ENCODE measurements at places on chromosomes 5 and 9.

DNA sequence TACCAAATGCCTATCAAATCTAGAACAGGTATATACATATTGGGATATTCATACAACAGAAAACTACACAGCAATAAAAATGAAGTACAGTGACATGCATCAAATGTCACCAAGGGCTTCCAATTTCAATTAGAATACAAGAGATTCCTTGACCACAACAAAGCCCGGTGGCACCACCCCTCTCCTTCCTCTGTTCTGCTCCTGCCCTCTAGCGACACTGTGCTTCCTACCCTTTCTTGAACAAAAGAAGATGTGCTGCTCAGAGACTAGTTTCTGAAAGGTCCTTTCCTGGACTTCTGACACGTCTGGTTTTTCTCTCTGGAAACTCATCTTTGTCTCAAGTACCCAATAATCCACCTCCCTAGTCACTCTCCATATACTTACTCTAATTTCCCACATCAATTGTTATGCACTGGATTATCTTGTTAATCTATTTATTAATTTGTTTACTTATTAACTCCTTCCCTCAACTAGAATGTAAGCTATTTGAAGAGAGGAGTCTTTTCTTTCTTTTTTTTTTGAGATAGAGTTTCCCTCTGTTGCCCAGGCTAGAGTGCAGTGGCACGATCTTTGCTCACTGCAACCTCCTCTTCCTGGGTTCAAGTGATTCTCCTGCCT lies 70.4 kb upstream of the CTSV start:
- DNase-seq: peak; percentile 55

GRCh38 chr5:5531371-5531770 lies 108.9 kb downstream of the ICE1 start:
- no peak for DNase-seq

- no peak for DNase-seq
These were observed 12.4 kb downstream of the ADAMTS2 start for GRCh38 chr5:179332741-179333290.

DNA sequence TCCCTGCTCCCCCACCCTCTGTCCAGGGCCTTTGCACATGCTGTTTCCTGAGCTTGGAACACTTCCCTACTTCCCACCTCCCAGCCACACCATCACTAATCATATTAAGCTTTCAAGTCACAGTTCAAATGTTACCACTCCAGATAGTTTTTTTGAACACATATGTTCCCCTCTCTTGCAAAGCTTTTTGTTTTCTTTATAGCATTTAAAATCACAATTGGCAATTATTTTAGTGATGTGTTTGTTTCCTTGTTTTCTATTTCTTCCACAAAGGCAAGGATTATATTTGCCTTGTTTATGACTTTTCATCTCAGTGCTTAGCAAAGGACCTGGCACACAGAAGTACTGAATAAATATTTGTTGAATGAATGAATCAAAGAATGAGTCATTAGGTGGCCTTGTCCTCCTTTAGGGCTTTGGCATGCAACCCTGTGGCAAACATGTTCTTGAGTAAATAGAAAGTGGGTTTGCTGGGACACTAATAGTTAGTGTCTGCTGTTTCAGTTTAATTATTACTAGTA lies 386.8 kb downstream of the FGF10 start:
- DNase-seq: peak; percentile 82

- no peak for DNase-seq
These were observed 27.9 kb downstream of the NANS start for GRCh38 chr9:98084396-98084795.

GRCh38 chr9:109629615-109630014 lies 131.5 kb upstream of the PTPN3 start:
- DNase-seq: no peak

DNA sequence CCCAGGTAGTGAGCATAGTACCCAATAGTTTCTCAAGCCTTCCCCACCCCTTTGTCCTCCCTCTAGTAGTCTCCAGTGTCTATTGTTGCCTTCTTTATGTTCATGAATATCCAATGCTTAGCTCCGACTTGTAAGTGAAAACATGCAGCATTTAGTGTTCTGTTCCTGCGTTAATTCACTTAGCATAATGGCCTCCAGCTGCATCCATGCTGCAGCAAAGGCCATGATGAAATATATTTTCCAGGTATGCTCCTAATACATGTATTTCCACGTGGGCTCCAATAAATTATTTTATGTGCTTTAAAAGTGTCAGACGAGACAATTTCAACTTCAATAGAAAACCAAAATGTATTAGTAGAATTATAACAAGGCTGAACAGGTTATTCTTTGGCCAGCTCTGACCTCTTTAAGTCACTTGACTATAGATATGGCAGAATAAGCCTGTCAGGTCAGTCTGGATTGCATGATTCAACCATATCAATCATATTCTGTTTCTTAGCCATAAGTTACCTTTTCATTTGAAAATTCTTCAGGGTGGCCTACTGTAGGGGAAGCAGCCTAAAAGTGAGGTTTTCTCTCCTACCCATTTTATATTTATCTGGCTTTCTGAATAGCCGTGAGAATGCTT lies 2291.6 kb upstream of the WWC1 start:
- no peak for DNase-seq

GRCh38 chr5:123844873-123845272 lies 332.9 kb downstream of the CSNK1G3 start:
- DNase-seq: no peak

- DNase-seq: no peak
These were observed 7.8 kb upstream of the ZNF354B start for GRCh38 chr5:178851951-178852350.
